Mucosa of gallbladder (tissue), 1 donor: ENCODE measurements at places on chromosomes 5 and 9. TPM values are rescaled to one million over a fixed set of nuclear protein-coding genes. Genes with fewer than 3 reads are reported as not detected.

The FAM81B gene
- not detected for total RNA-seq

DNA sequence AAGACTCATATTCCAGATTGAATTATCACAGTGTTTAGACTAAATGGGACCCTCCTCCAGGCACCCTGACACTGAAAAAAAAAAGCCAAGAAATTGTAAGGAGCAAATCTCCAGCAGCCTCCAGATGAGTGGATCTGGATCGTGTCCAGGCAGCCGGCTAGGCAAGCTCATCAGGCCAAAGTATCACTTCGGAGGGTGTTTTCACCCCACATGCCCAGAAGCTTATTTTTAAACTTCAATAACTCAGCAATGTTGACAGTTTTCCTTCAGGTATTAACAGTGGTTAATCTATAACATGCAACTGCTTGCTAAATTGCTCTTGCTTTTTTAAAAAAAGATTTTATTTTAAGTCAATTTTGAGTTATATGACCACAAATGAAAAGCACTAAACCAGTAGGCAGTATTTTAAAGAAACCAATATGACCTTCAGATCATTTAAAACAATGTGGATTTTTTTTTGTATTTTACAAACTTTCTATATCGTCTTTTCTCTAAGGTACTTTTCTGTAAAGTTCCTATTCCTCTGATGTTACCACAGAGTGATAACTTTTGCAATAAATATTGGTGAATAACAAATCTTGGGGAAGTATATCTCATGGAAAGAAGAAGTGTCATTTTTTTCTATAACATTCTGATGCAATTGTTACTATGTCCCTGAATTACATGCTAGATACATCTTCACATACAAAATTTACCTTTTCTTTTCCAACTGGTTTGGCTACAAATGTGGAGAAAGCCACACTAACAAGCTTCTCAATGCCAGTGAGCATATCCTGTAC is 30.7 kb downstream of the ACOT12 start:
- peak; percentile 62 for DNase-seq

The SPATA31C1 gene
- total RNA-seq = not detected

DNA sequence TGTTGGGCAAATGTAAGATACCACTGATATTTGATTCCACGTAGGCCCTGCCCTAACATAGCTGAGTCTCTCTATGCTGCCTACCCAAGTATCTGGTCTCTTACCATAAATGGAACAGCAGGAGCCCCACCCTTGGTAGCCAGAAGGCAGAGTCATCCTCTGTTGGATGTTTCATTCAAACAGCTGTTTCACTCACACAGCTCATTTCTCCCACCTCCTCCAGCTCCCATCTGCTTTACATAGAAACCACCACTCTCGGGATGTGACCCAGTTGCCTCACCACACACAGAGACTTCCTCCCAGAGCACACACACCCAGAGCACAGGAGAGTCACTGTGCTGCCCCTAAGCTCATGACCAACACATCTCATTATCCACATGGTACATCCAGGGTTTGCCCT is 165.3 kb downstream of the TMEM167A start:
- no peak for DNase-seq

DNA sequence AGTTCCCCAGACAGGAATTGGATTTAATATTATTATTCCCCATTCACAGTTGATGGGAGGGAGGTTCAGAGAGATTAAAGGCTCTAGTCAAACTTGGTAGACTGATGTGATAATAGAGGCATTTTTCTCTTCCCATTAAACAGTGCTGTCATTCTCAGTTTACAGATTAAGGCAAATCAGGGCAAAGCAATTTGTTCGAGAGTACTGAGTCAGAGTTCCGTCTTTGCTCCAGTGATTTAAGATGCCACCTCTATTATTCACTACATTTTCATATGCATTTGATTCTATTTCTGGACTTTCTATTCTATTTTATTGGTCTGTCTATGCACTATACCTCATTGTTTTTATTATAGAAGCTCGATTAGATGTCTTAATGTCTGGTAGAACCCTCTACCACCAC is 201.0 kb upstream of the RAI14 start:
- no peak for DNase-seq

DNA sequence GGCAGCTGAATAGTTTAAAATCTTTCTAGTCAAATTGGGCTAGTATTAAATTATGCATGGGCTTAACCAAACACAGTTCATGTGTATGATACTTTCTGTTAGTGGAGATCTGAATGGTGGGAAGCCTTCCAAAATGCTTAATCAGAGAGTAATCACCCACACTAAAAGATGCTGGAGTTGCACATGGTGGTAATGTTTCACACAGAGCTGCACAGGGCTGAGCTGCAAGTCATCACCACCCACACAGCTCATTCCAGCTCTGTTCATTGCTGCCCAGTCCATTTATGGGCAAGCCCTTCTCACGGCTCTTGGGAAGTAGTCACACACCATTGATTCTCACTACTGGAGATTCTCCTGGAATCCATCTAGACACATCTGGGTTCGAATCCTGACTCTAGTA is 351.5 kb upstream of the KCNN2 start:
- no peak for DNase-seq

GRCh38 chr9:14346231-14346791 is 32.4 kb upstream of the NFIB start:
- DNase-seq = no peak

The PCA3 gene
- not detected for total RNA-seq

- DNase-seq = no peak
Measured at GRCh38 chr5:58849223-58849622, 266.3 kb downstream of the RAB3C start.
